Left ventricle myocardium inferior (tissue), 1 donor: ENCODE measurements at places on chromosomes 11 and 22. TPM values are rescaled to one million over a fixed set of nuclear protein-coding genes. Genes with fewer than 3 reads are reported as not detected.

MRGPRE gene
- total RNA-seq = 0.36 TPM

NOX4 gene
- total RNA-seq = 3.5 TPM

PTPRCAP gene
- total RNA-seq = 0.60 TPM

CHST1 gene
- total RNA-seq = 2.9 TPM

ABCC8 gene
- 1.1 TPM for total RNA-seq

GRCh38 chr22:30253205-30253852 lies 6.8 kb upstream of the LIF start:
- H3K4me1 ChIP-seq = peaks cover 37% of the 10 kb centered on the region
- H3K27me3 ChIP-seq = peaks cover 61% of the 10 kb centered on the region
- H3K36me3 ChIP-seq = no peaks in the 10 kb centered on the region
- DNase-seq = peak; percentile 78
- peak overlapping the region; percentile 9 for H3K4me3 ChIP-seq
- peak overlapping the region; percentile 45 for H3K27ac ChIP-seq

- peaks cover 59% of the 10 kb centered on the region for H3K36me3 ChIP-seq
- no peaks in the 10 kb centered on the region for H3K27me3 ChIP-seq
- DNase-seq = no peak
- no peak overlapping the region for H3K27ac ChIP-seq
- no peak overlapping the region for H3K4me3 ChIP-seq
Measured at GRCh38 chr11:69663326-69663725, 11.8 kb downstream of the LTO1 start.

- no peaks in the 10 kb centered on the region for H3K27me3 ChIP-seq
- no peak overlapping the region for H3K4me3 ChIP-seq
- H3K27ac ChIP-seq = no peak overlapping the region
- no peak for DNase-seq
- no peaks in the 10 kb centered on the region for H3K36me3 ChIP-seq
Measured at GRCh38 chr11:64107303-64107702, 58.6 kb downstream of the MACROD1 start.

DNA sequence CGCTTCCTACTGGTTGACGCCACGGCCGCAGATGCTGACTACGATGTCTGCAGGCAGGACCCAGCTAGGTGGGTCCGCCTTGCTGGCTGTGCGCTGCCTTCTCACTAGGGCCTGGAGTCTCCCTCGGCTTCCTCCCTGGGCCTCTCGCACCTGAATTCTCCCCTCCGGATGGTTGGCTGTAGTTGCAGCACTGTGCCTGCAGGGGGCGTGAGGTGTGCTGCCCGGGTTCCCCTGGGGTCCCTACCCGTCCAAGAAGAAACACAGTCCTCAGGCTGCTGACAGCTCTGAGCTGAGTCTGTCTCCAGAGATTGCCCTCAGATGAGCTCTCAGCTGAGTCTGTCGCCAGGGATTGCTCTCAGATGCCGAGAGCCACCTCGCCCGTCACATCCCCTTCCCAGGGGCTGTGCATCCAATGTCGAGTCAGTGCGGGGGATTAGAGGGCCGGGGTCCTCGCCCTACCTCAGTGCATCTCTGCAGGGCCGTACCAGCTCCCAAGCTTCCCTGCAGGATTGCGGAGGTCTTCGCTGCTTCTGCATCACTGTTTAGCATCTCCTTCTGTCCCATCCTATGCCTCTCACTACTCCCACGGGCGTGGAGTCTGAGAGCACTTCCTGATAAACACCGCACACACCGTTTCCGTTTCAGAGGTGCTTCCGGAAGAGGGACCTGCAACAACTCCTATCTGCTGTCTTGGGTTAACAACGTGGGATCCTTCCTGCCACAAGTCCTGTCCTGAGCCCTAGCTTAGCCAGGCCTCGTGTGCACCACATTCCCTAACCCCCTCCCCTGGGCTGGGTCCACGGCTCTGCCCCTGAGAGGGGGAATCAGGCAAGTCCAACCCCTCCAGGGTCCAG lies 196.9 kb downstream of the CSNK2A3 start:
- DNase-seq = no peak
- no peak overlapping the region for H3K4me3 ChIP-seq
- H3K27me3 ChIP-seq = no peaks in the 10 kb centered on the region
- no peaks in the 10 kb centered on the region for H3K36me3 ChIP-seq
- H3K4me1 ChIP-seq = peaks cover 8% of the 10 kb centered on the region

DNA sequence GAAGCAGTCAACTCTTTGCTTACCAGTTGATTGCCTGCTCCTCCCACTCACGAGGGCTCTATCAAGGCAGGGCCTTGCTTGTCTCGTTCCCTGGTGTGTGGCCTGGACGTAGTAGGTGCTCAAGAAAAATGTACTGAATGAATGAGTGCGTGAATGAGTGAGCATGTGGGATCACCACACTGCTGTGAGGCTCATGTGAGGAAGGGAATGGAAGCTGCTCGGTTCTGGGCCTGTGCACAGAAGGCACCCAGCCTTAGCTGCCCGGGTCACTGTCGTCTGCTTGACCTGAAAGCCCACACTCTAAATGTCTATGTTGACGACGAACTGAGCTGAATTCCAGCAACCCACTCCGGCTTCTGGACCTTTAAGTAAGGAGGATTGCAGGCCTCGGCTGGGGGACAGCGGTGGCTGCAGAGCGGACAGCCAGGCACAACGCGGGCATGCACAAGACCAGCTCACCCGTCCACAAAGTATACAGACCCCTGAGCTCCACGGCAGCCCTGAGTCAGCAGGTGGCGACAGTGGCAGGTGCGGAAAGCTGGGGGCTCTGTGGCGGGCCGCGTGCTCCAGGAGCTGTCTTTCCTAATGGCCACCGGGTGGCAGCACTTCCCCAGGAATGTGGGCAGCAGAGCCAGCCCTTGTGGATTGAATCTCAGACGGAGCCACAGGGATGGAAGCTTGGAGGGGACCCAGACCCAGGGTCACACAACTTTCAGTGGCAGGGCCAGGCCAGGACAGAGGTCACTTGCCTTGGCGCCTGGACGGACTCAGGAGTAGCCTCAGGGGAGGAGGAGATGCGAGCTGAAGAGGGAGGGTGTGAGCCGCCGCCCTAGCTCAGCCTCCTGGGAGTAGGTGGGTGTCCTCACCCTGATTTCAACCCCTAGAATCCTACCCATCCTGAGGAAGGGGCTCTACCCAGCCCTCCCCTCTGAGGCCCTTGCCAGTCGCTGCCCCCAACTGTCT lies 5.0 kb upstream of the PICK1 start:
- H3K4me3 ChIP-seq = no peak overlapping the region
- H3K27ac ChIP-seq = no peak overlapping the region
- peak; percentile 80 for DNase-seq
- H3K27me3 ChIP-seq = peaks cover 4% of the 10 kb centered on the region

DNA sequence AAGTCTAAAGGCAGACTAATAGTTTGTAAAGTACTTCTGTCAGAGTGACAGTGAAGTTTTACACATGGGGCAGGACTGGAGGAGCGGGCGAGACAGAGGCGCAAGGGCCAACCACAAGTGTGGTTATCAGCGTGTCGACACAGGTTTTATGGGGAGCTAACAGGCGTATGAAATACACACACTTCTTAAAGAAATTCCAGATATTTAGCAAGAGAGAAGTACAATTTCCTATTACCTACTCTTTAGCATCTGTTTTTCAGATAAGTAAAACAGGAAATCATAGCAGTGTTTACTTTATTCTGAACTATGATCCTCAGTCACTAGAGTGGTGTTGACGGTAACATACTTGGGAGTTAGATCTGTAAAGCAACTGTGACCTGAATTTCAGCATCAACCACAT lies 22.5 kb downstream of the VSIG10L2 start:
- no peaks in the 10 kb centered on the region for H3K36me3 ChIP-seq
- no peak overlapping the region for H3K4me3 ChIP-seq
- H3K27ac ChIP-seq = no peak overlapping the region

DNA sequence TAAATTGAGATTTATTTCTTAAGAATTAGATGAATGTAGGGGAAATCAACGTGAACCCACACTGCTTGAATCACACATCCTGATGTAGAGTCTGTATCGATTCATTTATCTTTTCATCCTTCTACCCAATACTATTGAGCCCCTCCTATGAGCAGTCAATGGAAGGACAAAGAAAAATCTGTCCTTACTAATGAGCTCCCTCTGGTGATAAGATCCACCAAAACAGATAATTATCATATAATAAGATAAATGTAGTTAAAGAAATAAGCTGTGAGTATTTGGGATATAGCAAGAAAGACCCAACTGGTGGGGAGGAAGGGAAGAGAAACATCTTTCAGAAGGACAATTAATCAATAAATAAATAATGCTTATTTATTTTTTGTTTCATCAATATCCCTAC lies 385.1 kb upstream of the CCDC90B start:
- DNase-seq = no peak
- H3K27me3 ChIP-seq = no peaks in the 10 kb centered on the region
- H3K27ac ChIP-seq = no peak overlapping the region
- H3K4me3 ChIP-seq = no peak overlapping the region
- H3K36me3 ChIP-seq = no peaks in the 10 kb centered on the region

GRCh38 chr11:125062931-125063428 lies at the start of gene SLC37A2:
Gene SLC37A2 (plus strand): TSS chr11:125063305. CDS start chr11:125063368, 63 bp downstream.
- peaks cover 40% of the 10 kb centered on the region for H3K27me3 ChIP-seq
- peak; percentile 70 for DNase-seq
- H3K27ac ChIP-seq = peak within 1 kb of the TSS; percentile 25
- peak within 1 kb of the TSS; percentile 73 for H3K4me3 ChIP-seq

GRCh38 chr22:41862530-41863266 lies 29.8 kb downstream of the SREBF2 start:
- no peak for DNase-seq
- H3K4me1 ChIP-seq = peaks cover 55% of the 10 kb centered on the region
- peaks cover 13% of the 10 kb centered on the region for H3K36me3 ChIP-seq
- H3K27me3 ChIP-seq = no peaks in the 10 kb centered on the region

DNA sequence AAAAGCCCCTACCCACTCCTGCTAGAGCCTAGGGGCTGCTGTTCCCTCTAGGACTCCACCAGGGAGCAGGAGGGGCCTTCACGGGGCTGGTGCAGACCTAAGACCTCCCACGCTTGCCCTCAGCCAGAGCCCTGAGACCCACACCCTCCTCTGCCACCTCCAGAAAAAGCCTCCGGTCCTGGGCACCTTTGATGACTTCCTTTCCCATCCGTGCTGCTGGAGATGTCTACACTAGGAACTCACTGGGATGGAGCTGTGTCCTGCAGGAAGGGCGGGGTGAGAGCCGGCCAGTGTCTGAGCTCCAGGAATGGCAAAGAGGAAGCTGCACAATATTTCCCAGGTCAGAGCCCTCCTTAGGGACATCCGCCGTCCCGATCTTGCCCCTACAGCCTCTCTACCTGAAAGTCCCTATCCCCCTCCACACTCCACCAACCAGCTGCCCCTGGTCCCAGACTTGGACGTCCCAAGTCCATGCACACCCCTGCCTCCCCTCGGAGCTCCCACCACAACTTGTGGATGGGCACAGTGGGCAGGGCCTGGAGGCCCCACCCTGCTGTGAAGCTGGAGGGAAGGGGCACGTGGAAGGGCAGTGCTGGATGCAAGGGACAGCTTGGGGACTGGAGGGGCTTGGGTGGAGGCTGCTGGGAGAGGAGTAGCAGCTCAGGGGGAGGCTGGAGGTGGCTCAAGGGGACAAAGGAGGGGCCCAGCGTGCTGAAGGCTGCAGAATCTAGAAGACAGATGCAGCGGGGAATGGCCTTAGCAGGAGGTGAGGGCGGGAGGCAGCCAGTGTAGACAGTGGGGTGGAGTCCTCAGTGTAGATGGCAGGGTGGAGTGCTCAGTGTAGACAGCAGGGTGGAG lies 13.5 kb upstream of the LRP5 start:
- peak overlapping the region; percentile 48 for H3K27ac ChIP-seq
- H3K27me3 ChIP-seq = no peaks in the 10 kb centered on the region
- H3K4me1 ChIP-seq = peaks cover 19% of the 10 kb centered on the region
- DNase-seq = peak; percentile 22

DNA sequence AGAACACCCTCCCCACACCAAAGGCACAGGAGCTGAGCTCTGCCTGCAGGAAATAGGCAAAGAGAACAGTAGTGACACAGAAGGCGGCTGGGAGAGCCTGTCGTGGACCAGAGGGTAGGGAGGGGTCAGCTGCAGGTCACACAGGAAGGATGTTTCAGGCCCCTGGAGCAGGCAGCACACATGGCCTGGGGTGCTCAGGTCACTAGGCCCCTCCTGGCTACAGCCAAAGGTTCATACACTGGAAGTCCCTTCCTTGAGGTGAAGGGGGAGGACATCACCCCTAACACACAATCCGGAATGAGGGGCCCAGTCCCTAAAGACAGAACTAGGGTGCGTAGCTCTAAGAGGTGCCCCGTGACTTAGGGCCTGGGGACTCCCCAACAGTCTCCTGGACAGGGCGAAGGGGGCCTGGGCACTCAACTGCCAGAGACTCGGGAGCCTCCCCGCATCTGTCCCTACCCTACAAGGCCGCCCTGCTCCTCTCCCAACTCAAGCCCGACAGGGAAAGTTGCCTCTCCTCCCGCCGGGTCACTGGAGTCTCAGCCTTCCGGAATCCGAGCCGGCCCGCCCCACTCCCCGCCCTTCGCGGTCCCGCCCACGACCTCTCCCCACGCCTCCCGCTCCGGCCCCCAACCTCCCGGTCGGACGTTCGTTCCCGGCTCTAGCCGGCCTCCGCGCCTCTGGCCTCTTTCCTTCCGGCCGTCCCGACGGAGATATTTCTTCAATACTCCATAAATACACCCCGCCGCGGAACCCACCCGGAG lies at the start of gene CYB5R2:
TSS of gene CYB5R2 (minus strand) at position 541 of the 764 bp plus-strand sequence. CDS start 675 bp downstream, outside the sequence.
- H3K4me3 ChIP-seq = peak within 1 kb of the TSS; percentile 72
- peaks cover 45% of the 10 kb centered on the region for H3K27me3 ChIP-seq
- peak within 1 kb of the TSS; percentile 64 for H3K27ac ChIP-seq
- H3K36me3 ChIP-seq = no peaks in the 10 kb centered on the region
- peak; percentile 76 for DNase-seq

GRCh38 chr11:71182791-71183677 lies 69.3 kb downstream of the SHANK2 start:
- H3K4me1 ChIP-seq = no peaks in the 10 kb centered on the region
- no peak overlapping the region for H3K4me3 ChIP-seq
- H3K36me3 ChIP-seq = no peaks in the 10 kb centered on the region
- H3K27ac ChIP-seq = no peak overlapping the region
- H3K27me3 ChIP-seq = peaks cover 33% of the 10 kb centered on the region
- DNase-seq = no peak

GRCh38 chr11:9535189-9535781 lies 38.2 kb upstream of the WEE1 start:
- peak; percentile 80 for DNase-seq
- H3K36me3 ChIP-seq = no peaks in the 10 kb centered on the region
- no peak overlapping the region for H3K4me3 ChIP-seq
- H3K27ac ChIP-seq = no peak overlapping the region
- H3K4me1 ChIP-seq = peaks cover 10% of the 10 kb centered on the region

- H3K27me3 ChIP-seq = no peaks in the 10 kb centered on the region
- no peak for DNase-seq
- H3K27ac ChIP-seq = no peak overlapping the region
- H3K36me3 ChIP-seq = no peaks in the 10 kb centered on the region
- no peak overlapping the region for H3K4me3 ChIP-seq
- H3K4me1 ChIP-seq = no peaks in the 10 kb centered on the region
Measured at GRCh38 chr11:38272376-38272775, 1674.3 kb upstream of the RAG2 start.
